ENCODE measurements at places on chromosomes 13 and 19.
A peak's percentile ranks its signal among the peaks of the same experiment; 100 is the strongest.

- no peak for DNase-seq
Observed at GRCh38 chr19:38653028-38653571, 5.7 kb downstream of the ACTN4 start.

DNA sequence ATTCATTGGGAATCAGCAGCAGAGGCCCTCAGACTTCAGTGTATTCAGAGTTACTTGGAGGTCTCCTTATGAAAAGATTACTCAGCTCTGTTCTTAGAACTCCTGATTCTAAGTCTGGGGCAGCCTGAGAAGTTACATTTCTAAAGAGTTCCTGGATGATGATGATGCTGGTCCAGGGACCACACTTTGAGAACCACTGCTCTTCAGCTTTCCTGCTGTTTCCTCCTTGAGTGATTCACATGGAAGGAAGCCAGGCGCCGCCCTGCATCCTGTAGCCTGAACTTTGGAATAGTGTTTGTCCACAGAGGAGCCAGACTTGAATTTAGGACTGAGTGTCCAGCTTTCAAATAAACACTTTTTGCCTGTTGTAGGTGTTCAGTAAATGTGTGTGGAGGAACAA is 2.9 kb downstream of the CEBPG start:
- DNase-seq, result no peak

- no peak for DNase-seq
Observed at GRCh38 chr13:48731001-48731658, 77.4 kb downstream of the CYSLTR2 start.

DNA sequence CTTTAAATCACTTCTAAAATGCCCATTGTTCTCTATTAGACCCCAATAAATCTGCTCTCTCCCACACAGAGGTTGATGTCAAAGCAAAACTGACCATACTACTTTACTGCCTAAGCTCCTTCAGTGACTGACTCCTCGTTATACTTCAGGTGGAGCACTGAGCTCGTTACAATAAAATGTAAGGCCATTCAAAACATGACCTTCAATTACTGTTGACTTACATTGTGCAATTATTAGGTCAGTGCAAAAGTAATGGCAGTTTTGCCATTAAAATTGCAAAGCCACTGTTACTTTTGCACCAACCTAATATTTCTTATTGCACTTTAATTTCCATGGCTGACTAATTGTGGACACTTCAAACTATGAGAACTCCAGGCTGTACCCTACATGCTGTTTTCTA is 314.9 kb downstream of the MZT1 start:
- no peak for DNase-seq

- no peak for DNase-seq
Observed at GRCh38 chr19:35883882-35884281, 15.5 kb downstream of the APLP1 start.

DNA sequence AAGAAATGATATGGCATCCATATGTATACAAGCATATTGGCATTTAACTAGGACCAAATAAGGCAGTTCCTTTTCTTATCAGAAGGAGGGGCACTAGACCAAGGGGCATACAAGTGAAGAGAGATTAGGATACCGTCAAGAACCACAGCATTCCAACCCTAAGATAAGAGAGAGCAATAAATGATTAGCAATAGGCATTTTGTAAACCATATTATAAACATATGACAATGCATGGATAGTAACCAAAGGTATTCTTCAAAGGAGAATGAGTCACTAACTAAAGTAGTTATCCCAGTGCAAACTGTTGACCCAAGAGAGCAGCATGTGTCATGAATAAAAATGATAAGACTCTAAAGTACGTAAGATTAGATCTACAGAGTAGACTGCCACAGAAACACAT is 500.9 kb upstream of the HTR2A start:
- DNase-seq, result no peak

GRCh38 chr19:10724573-10725071 is 6.7 kb downstream of the DNM2 start:
- no peak for DNase-seq

GRCh38 chr19:742540-743075 is 8.3 kb upstream of the MISP start:
- DNase-seq, result no peak

DNA sequence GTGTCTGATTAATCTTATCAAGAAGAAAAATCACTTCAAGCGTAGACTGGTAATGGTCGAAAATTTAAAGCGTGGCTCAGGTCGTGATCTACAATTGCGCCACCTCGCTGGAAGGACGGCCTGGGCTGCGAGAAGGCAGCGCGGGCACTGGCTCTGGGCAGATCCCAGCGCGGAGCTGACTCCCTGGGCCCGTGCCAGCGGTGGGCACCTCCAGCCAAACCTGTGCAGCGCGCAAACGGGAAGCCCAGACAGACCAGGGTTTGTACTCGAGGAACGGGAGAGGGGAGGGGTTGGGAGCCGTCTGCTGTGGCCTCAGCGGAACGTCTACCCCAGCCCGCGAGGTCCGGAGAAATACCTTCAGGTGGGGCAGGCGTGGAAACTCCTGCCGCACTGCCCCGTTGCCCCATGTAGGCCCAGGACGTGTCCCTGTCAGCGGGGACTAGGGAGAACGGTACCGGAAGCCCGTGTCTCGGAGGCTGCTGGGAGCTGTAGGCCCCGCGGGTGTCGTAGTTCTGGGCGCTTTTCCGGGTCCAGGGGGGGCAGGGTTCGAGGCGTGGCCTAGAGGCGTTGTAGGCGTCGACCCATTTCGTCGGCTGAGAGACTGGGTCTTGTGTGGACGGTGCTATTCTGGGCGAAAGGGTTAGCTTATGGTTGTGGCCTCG is 21.1 kb downstream of the ZNF274 start:
- no peak for DNase-seq

- DNase-seq, result no peak
Observed at GRCh38 chr13:94317063-94317491, 162.4 kb downstream of the DCT start.

GRCh38 chr13:100977841-100978240 is 303.2 kb upstream of the TMTC4 start:
- no peak for DNase-seq

DNA sequence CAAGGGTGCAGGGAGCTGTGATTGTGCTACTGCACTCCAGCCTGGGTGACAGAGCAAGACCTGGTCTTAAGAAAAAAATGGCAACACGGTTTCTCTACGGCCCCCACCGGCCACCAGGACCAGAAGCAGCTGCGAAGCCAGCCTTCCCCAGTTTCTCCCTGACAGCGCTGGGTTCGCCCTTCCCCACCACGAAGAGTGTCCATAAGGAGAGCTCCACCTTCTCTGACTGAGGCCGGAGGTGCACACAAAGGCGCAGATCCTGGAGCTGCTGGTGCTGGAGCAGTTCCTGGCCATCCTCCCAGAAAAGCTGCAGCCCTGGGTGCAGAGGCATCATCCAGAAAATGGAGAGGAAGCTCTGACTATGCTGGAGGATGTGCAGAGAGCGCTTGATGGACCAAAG is 52.2 kb upstream of the ZNF599 start:
- no peak for DNase-seq

GRCh38 chr19:11047866-11048265 is 41.4 kb upstream of the LDLR start:
- no peak for DNase-seq

GRCh38 chr19:38697197-38697596 is 47.1 kb downstream of the CAPN12 start:
- no peak for DNase-seq

DNA sequence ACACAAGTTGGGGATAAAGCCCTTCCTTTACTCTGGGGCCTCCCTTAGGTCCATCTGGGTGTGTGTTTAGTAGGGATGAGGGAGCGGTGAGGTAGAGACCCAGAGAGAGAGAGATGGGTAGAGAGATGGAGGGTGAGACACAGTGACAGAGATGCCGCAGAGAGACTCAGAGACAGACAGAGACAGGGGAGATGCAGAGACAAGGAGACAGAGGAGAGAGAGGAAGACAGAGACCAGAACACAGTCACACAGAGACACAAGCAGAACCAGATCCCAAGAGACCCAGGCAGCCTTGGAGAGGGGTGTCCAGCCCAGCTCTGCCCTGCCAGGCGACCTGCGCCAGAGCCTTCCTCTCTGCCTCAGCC is 2.4 kb downstream of the KLK1 start:
- DNase-seq, result no peak

GRCh38 chr13:52179925-52180324 is 20.5 kb upstream of the NEK3 start:
- DNase-seq, result no peak

DNA sequence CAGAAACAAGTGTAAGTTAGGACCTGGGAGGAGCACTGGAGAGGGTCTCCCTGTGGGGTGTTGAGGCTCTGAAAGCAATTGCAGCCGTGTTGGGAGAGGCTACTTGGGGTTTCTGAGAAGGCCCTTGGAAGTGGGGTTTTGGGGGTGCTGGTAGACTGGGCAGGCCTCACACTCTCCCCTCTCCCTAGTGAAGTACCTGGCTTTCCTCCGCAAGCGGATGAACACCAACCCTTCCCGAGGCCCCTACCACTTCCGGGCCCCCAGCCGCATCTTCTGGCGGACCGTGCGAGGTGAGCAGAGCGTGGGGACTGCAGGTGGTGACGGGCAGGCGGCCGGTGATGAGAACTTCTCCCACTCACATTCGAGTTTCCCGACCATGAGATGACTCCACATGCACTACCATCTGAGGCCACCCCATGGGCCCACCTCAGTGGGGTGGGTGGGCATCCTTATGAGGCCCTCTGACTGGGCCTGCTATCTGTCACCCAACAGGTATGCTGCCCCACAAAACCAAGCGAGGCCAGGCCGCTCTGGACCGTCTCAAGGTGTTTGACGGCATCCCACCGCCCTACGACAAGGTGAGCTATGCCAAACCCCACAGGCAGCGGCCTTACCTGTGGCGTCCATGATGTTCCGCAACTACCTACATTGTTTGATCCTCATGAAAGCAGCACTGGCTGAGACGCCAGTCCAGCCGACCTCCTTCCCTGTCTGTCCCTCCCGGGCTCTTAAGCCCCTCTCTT is 3.0 kb downstream of the RPL13A start:
- no peak for DNase-seq

GRCh38 chr13:100398360-100398759 is 190.2 kb downstream of the GGACT start:
- DNase-seq, result no peak

- DNase-seq, result no peak
Observed at GRCh38 chr19:21559444-21559843, 54.0 kb downstream of the ZNF429 start.

DNA sequence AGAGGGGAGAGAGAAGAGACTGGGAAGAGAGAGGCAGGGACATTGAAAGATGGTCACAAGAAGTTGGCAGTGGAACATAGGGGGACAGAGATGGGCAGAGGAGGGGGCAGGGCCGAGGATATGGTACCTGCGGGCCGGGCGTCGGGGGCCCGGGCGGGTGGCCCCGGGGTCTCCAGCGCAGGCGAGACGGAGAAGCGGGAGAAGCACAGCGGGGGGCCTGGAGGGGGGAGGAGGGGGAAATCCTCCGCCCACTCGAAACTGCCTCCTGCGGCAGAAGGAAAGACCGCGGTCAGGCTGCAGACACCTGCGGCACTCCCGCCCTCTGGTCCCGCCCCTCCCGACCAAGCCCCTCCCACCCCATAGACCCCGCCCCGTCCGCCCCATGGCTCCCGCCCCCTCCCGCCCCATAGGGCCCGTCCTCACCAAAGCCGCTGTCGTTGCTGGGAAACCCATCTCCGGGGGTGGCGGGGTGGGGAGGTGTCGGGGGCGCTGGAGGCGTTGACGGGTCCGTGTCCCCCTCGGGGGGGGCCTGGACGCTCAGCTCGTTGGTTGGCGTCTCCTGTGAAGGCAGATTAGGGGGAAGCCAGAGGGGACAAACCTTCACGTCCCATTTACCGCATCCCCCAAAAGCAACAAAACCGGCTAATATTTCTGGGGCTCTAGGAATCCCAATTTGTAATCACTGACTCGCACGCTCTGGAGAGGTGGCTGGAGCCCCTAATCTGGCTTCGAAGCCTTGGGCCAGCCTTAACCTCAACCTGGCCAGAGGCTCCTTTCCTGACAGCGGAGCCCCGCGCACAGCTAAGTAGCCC is 20.4 kb downstream of the LMTK3 start:
- DNase-seq, result peak; percentile 43

DNA sequence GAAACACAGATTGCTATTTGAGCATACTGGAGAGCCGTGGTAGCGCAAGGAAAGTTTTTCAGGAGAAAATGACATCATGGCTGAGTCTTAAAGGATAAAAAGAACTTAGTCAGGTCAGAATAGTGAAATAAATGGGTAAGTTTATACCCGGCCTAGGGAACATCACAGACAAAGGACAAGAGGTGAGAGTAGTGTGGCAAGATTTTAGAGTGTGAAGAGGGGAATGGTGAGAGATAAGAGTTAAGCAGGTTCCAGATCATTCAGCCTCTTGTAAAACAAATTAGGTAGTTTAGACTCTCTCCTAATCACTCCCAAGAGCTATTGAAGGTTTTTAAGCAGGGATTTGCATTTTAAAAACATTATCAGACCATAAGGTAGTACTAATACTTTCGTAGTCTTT is 116.0 kb upstream of the MAB21L1 start:
- no peak for DNase-seq

DNA sequence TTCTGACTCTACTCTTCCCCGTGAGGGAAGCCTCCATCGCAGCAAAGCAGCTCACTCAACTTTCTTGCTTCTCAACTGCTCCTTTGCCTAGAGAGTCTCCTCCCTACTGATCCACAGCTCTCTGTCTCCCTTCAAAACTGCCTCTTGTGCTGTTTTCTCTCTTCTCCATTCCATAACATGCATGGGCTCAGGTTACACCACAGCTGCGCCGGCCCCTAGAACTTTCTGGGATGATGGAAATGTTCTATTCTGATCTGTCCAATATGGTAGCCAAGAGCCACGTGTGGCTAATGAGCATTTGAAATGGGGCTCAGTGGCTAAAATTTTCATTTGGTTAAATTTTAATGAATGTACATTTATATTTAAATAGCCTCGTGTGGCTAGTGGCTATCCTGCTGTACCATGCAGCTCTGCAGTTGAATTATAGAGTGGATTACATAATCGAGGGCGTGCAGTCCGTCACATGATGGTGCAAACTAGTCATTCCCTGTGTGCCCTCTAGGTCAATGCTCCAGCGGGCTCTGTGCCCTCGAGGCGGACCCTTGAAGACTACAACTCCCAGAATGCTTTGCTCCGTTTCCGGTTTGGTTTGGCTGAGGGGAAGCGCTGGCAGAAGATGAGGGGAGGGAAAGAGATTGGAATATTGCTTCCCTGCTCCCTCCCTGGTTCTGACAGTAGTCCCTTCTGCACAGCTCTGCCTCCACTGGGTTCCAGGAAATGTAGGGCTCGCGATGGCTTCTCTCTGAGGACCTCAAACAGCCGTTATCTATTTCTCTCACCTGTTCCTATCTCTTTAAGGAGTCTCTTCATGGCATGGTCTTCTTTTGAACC is 109.8 kb downstream of the CACNA1A start:
- peak; percentile 2 for DNase-seq

GRCh38 chr13:101691341-101691860 is 238.9 kb downstream of the ITGBL1 start:
- DNase-seq, result no peak

GRCh38 chr13:41127701-41128100 is 4.9 kb downstream of the KBTBD6 start:
- DNase-seq, result no peak

GRCh38 chr19:1699386-1699785 is 47.0 kb upstream of the TCF3 start:
- DNase-seq, result no peak

- no peak for DNase-seq
Observed at GRCh38 chr13:106121173-106121754, 414.2 kb downstream of the EFNB2 start.
